Glutamatergic neuron (in vitro differentiated cells): ENCODE measurements at places on chromosomes 1 and 21. TPM values are rescaled to one million over a fixed set of nuclear protein-coding genes. Genes with fewer than 3 reads are reported as not detected.
A peak's percentile ranks its signal among the peaks of the same experiment; 100 is the strongest.

Gene NSL1
- total RNA-seq = 35.0 TPM

Gene CLCNKA
- 0.34 TPM for total RNA-seq

Gene RGS16
- 37.2 TPM for total RNA-seq

Gene LCE1E
- total RNA-seq = not detected

Gene EPHA2
- total RNA-seq = 0.29 TPM

Gene RAB3B
- 12.9 TPM for total RNA-seq

Gene OR10Z1
- not detected for total RNA-seq

Gene LRRIQ3
- 0.20 TPM for total RNA-seq

DNA sequence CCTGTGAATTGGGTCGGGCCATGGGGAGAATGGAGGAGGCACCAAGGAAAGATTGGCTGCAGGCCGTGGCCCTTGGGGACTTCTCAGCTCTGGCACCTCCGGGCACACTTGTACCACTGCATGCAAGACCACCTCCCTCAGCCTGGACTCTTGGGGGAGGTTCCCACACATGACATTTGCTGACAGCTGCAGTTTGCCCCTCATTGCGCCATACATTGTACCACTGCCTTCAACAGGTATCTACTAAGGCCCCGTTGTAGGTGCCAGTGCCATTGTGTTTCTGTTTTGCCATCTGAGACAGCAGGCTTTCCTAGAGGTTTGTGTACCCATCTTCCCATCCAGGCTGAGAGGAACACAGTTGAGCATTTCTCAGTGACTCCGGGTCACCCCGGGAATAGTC, 159.4 kb upstream of the TMEM51 start:
- no peak overlapping the region for H3K4me3 ChIP-seq
- H3K27ac ChIP-seq = no peak overlapping the region
- H3K36me3 ChIP-seq = no peaks in the 10 kb centered on the region
- H3K27me3 ChIP-seq = peaks cover 8% of the 10 kb centered on the region
- H3K4me1 ChIP-seq = peaks cover 10% of the 10 kb centered on the region
- no peak for DNase-seq

- H3K4me3 ChIP-seq = peak overlapping the region; percentile 36
- DNase-seq = no peak
- peaks cover 17% of the 10 kb centered on the region for H3K4me1 ChIP-seq
Measured at GRCh38 chr1:204222764-204223055, 8.9 kb upstream of the GOLT1A start.

DNA sequence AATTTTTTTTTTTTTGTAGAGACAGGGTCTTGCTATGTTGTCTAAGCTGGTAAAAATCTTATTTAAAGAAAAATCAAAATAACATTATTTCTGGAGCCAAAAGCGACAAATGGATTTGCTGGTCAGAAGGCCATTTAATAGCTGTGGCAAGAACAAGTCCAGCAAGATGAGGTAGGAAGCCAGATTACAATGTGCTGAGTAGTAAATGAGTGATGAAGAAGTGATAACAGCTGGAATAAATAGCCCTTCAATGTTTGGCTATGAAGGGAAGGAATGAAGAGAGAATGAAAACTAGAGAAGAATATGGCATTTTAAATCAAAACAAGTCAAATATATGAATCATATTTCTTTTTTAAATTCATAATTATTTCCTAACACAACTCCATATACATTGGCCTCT, 34.5 kb downstream of the SYDE2 start:
- DNase-seq = no peak
- no peaks in the 10 kb centered on the region for H3K36me3 ChIP-seq
- H3K27me3 ChIP-seq = no peaks in the 10 kb centered on the region
- H3K27ac ChIP-seq = no peak overlapping the region
- no peaks in the 10 kb centered on the region for H3K4me1 ChIP-seq

DNA sequence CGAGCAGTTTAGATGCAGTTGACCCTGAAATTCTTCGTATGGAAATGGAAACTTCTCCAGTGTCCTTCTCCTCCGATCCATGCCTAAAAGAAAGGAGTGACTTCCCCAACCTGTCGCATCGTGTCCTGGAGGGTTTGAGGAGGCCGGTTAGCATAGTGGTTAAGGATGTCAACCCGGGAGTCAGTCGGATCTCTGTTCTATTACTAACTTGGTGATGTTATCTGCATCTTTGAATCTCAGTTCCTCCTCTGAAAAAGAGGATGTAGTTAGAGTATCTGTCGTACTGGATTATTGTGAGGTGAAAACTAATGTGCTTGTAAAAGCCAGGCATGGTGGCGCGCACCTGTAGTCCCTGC, 684 bp downstream of the ZBTB8B start:
- H3K4me1 ChIP-seq = peaks cover 6% of the 10 kb centered on the region
- DNase-seq = no peak
- H3K27me3 ChIP-seq = peaks cover 8% of the 10 kb centered on the region
- no peaks in the 10 kb centered on the region for H3K36me3 ChIP-seq
- H3K4me3 ChIP-seq = peak overlapping the region; percentile 90
- no peak overlapping the region for H3K27ac ChIP-seq

DNA sequence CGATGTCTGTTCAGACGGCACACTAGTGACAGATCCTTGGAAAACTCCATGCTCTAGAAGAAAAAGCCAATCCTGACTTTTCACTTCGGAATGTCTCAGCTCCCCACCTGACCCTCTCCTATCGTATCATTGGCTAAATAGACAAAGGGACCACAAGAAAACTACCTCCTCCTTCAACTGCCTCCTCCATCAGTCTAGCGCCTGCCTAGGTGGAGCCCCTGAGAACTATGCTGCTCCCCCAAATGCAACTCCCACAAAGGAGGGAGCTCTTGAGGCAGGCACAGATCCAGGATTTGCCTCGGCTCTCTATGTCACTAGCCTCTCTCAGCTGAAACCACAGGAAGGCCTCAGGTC, 148.4 kb downstream of the TOMM20 start:
- no peak overlapping the region for H3K4me3 ChIP-seq
- H3K27ac ChIP-seq = no peak overlapping the region
- DNase-seq = no peak
- H3K4me1 ChIP-seq = peaks cover 33% of the 10 kb centered on the region
- no peaks in the 10 kb centered on the region for H3K36me3 ChIP-seq
- H3K27me3 ChIP-seq = peaks cover 4% of the 10 kb centered on the region

DNA sequence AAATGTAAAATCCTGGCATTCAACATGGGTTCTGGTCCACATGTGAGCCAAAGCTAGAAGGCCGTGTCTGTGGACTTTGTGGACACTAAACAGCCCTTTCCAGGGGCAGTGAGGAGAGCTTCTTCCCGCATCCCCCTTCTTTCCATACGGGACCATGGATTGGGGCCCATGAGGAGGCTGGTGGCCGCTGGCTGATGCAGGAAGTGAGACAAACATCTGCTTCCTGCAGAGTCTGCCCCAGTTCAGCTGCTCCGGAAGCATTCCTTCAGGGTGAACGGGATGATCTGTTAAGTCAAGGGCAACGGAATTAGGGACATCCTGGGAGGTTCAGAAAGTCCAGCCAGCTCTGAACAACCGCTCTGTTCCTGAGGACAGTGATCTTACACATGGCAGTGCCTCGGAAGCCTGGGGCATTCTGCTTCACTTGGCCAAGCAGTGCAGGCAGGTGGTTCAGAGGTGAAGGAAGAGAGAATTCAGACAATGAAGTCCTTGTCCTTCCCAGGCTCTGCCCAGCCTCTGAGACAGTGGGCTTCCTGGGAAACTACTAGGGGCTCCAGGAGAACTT, 1.5 kb downstream of the CA6 start:
- H3K4me3 ChIP-seq = no peak overlapping the region
- no peak for DNase-seq
- H3K36me3 ChIP-seq = no peaks in the 10 kb centered on the region
- peaks cover 7% of the 10 kb centered on the region for H3K4me1 ChIP-seq
- peaks cover 6% of the 10 kb centered on the region for H3K27me3 ChIP-seq
- no peak overlapping the region for H3K27ac ChIP-seq

DNA sequence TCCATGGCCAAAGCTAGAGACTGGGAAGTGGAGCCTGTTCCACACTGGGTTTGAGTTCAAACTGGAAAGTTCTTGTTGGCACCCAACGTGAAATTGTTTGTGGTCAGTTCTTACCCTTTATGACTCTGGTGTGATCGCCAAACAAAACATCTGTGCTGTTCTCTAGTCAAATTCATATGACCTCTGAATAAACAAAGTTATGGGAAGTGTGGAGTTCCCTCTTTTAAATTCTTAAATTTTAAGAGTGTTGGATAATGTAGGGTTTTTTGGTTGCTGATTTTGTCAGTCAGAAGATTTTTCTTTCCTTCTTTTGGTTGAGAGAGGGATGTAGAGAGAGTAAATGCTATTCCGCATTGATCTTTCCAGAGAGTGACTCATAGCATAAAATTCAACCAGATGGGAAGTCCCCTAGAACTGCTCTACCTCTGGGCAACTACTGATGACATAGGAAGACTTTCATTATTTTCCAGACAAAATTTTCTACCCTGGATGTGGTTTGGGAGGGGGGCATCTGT, 36.4 kb downstream of the CHML start:
- no peaks in the 10 kb centered on the region for H3K27me3 ChIP-seq
- H3K27ac ChIP-seq = no peak overlapping the region
- no peaks in the 10 kb centered on the region for H3K36me3 ChIP-seq
- H3K4me3 ChIP-seq = no peak overlapping the region

GRCh38 chr1:192907545-192908243, 98.9 kb downstream of the RGS2 start:
- no peaks in the 10 kb centered on the region for H3K4me1 ChIP-seq
- peaks cover 3% of the 10 kb centered on the region for H3K27me3 ChIP-seq
- no peak overlapping the region for H3K4me3 ChIP-seq
- DNase-seq = no peak

DNA sequence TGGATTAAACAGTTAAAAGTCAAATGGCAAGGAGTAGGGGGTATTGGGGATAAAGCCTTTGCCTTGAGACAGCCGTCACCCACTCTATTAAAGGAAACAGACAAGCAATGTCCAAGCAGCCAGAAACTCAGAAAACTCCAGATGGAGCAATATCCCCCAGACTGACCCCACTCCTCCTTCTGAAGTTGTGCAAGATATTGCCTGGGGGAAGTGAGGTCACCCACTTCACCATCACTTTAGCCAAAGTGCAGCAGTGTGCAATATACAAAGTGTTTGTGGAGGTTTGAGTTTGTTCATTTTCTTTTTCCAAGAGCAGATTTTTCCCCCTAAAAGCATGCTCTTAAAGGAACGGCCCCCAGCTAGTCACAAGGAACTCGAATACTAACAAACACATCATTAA, 125.1 kb downstream of the ETS2 start:
- no peak overlapping the region for H3K27ac ChIP-seq
- no peaks in the 10 kb centered on the region for H3K4me1 ChIP-seq
- no peak overlapping the region for H3K4me3 ChIP-seq
- H3K27me3 ChIP-seq = peaks cover 2% of the 10 kb centered on the region
- H3K36me3 ChIP-seq = peaks cover 8% of the 10 kb centered on the region

- no peaks in the 10 kb centered on the region for H3K27me3 ChIP-seq
- peak; percentile 79 for DNase-seq
- no peaks in the 10 kb centered on the region for H3K36me3 ChIP-seq
- H3K4me1 ChIP-seq = no peaks in the 10 kb centered on the region
- H3K27ac ChIP-seq = no peak overlapping the region
- H3K4me3 ChIP-seq = no peak overlapping the region
Measured at GRCh38 chr21:41817228-41817627, 50.4 kb upstream of the RIPK4 start.

DNA sequence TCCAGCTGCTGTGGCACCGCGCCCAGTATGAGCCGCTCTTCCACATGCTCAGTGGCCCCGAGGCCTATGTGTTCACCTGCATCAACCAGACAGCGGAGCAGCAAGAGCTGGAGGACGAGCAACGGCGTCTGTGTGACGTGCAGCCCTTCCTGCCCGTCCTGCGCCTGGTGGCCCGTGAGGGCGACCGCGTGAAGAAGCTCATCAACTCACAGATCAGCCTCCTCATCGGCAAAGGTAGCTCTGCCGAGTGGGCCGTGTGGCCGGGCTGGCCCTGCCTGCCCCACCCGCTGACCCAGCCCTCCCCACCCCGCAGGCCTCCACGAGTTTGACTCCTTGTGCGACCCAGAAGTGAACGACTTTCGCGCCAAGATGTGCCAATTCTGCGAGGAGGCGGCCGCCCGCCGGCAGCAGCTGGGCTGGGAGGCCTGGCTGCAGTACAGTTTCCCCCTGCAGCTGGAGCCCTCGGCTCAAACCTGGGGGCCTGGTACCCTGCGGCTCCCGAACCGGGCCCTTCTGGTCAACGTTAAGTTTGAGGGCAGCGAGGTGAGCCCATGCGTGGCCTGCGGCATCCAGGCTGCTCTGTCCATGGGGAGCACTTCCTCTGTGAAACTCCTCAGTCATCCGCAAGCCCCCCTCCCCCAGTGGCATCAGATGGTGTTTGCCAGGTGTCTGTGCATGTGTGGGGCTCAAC, 64.2 kb downstream of the PIK3CD start:
- no peaks in the 10 kb centered on the region for H3K4me1 ChIP-seq
- H3K4me3 ChIP-seq = no peak overlapping the region
- no peaks in the 10 kb centered on the region for H3K36me3 ChIP-seq

DNA sequence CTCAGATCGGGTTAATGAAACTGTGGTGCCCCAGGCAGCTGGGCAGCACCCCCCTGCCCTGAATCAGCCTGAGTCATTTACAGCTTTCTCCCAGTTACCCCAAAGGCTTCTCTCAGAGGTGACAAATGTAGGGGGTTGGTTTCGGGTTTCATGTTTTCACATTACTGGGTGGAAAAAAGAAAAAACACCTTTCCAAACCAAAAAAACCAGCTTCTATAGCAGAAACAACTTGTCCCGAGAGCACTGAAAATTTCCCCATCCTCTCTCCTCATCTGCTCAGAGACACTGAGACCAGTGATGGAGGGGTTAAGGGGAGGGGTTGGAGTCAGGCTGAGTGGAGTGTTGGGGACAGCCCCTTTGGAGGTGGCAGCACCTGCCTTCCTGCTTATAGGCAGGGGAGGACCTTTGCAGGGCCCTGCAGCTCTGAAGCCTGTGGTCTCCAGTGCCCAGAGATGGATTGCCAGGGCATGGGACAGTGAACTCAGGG, 15.6 kb downstream of the UTP11 start:
- no peak for DNase-seq
- H3K36me3 ChIP-seq = no peaks in the 10 kb centered on the region
- no peak overlapping the region for H3K4me3 ChIP-seq
- peak overlapping the region; percentile 11 for H3K27ac ChIP-seq
- peaks cover 22% of the 10 kb centered on the region for H3K4me1 ChIP-seq

DNA sequence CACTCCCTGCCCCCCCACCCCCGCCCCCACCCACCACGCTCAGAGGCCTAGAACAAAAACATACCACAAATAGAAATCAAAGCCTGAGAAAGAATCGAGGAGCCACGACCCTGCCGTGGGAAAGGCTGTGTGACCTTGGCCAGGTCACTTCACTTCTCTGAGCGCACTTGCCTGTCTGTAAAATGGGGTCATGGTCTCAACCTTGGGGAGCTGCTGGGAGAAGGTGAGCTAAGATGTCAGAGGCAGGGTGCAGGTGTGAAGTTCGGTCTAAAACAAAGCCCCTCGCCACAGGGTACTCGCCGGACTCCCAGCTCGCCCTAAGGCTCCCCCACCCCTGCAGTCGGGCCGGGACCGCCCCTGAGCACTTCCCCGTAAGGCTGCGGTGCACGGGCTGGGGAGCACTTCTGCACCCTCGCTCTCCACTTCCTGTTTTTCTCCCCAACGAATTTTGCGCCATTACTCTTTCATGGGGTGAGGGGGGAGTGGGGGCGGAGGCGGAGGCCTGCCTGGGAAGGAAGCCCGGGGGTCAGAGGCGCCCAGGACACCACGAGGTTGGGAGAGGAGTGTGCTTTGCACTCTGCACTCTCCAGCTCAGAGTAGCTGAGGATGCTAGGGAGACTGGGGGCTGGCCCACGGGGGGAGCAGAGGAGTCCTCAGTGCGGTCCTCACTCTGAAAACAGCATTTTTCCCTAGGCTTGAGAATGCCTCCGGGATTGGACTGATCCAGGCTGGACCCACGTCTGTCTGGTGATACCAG, 21.9 kb upstream of the PIK3CD start:
- H3K27me3 ChIP-seq = peaks cover 4% of the 10 kb centered on the region
- no peak overlapping the region for H3K27ac ChIP-seq
- no peaks in the 10 kb centered on the region for H3K36me3 ChIP-seq
